ENCODE measurements at places on chromosomes 4 and X.

DNA sequence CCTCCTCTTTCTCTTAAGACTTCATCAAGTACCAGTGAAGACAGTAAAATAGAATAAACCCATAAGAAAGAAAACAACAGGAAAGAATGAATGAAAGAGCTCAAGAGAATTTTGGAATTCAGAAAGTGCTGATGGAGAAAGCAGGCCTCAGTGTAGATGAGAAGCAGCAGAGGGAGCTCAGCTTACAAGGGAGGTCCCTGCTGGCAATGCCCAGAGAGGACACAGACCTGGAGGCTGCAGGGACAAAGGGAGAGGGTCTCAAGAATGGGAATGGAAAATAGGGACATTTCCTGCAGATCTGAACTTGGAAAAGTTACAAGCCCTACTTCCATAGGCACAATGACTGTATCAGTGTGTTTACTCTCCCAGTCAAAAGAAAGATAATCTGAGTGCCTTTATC, 64.5 kb upstream of the MAGEA10 start:
- no peak for DNase-seq

- DNase-seq, result no peak
These were observed 111.6 kb downstream of the FRYL start for GRCh38 chr4:48668254-48669017.

DNA sequence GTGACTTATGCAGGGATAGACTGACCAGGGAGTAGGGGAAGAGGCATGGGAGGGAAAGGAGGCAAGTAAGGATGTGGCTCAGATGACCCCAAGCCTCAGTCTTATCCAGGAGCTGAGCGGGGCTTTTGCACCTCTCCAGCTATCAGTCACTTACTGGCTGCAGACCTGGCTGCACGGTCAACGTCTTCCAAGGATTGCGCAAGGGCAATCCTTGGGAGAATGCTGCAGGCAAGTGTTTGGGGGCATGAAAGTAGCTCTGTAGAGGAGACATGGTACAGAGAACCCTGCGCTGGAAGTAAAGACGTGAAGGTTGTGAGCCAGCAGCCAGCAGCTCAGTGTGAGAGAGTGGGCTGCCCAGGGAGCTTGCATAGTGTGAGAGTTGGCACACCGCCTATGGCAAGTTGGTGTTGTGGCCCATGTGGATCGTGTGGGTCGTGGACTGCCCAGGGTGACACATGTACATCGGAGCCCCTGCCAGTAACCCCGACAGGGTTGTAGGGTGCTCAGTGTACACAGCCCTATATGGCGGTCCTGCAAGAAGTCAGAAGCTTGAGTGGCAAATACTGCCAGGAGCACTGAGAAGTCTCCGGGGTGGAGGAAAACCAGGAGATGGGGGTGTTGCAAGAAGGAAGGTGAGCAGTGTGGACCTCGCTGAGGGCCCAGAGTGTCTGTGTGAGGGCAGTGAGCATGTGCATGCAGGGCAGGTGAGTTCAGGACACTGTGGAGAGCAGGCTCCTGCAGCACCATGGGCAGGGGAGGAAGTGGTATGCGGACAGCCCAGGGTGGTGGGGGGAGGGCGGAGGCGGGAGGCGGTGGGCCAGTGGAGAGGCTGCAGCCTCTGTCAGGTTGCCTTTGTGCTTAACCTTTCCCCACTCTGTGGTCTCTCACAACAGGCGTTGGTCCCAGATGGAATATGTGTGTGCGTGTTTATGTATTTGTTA, 50.9 kb downstream of the KIT start:
- DNase-seq, result no peak

DNA sequence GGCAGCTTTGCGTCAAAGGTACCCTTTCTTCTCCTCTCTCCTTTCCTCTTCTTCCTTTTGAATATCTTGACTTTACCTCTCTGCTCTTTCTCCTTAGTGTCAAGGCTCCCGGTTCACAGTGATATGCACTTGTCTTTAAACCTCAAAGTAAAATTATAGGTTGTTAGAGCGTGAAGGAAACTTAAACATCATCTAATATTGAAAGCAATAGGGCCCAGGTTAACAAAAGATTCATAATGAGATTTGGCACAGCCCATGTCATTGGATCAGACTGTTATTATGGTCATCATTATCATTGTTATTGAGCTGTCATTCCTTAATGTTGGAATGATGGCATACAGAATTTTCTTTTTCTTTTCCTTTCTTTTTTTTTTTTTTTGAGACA, 32.5 kb downstream of the FTHL17 start:
- no peak for DNase-seq

DNA sequence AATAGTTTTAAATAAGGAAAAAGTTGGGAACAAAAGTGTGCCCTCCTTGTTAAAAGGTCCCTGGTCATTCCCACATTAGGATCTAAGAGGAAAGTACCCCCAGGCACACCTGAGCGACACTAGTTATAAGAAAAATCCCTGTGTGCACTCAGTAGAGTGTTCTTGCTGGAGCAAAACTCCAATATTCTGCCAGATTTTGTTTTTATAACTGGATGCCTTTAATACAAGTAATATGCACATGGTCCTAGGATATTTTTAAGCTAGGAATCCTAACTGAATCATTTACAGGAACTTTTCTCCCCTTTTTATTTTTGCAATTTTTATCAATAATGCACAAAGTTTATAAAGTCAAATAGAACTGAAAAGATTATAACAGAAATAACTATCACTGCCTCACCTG, 68.6 kb downstream of the BEND4 start:
- no peak for DNase-seq

- no peak for DNase-seq
These were observed 140.6 kb downstream of the TBL1X start for GRCh38 chrX:9605484-9605883.

DNA sequence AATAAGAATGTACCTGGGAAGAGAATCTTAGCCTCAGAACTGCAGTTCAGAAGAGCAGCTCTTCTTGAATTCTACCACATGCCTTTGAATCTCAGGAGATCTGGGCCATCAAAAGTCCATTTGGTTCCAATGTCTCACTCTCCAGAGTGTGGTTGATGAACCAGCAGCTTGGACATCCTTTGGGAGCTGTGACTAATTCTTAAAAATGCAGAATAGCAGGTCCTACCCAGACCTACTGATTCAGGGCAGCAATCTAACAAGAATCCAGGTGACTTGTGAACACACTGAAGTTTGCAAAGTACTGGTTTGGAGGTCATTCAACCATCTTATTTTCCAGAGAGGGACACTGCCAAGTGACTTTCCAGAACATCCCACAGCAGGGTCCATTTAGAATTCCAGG, 244.7 kb downstream of the PACRGL start:
- no peak for DNase-seq

- no peak for DNase-seq
These were observed 4.8 kb upstream of the FBXL5 start for GRCh38 chr4:15659768-15660570.

GRCh38 chr4:48853604-48854394, 22.9 kb downstream of the OCIAD1 start:
- no peak for DNase-seq

DNA sequence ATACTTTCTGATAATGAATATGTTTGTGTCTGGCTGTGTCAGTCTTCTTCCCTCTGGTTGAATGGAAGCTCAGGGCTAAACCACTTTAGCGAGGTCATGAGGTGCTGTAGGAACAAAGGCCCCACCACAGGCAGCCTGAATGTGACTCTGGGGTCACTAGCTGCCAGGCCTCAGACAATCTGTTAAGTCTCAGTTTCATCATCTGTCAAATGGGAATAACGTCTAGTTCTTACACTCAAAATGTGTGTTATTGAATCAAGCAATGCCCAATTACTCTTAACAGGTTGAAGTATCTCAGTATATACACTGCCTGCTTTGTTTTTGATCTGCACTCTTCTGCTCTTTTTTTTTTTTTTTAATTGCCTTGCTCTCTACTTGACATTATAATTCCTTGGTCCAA, 148.6 kb downstream of the STK32B start:
- DNase-seq, result no peak

- DNase-seq, result no peak
These were observed 20.4 kb downstream of the FAM184B start for GRCh38 chr4:17761062-17761461.

- DNase-seq, result no peak
These were observed 100.2 kb upstream of the OTUD4 start for GRCh38 chr4:145280541-145280940.

GRCh38 chrX:20531667-20532066, 265.0 kb upstream of the RPS6KA3 start:
- no peak for DNase-seq

DNA sequence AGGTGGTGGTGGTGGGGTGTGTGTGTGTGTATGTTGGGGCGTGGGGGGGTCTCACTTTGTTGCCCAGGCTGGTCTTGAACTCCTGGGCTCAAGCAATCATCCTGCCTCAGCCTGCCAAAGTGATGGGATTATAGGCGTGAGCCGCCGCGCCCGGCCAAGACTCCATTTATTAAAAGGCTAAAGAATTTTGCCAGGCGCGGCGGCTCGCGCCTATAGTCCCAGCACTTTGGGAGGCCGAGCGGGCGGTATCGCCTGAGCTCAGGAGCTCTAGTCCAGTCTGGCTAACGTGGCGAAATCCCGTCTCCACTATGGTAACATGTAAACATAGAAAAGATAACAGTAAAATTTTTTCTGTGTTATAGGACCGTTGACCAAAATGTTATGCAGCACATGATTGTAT, 3.7 kb upstream of the UBA1 start:
- DNase-seq, result no peak

GRCh38 chr4:845233-845835, 19.4 kb upstream of the CPLX1 start:
- DNase-seq, result no peak

DNA sequence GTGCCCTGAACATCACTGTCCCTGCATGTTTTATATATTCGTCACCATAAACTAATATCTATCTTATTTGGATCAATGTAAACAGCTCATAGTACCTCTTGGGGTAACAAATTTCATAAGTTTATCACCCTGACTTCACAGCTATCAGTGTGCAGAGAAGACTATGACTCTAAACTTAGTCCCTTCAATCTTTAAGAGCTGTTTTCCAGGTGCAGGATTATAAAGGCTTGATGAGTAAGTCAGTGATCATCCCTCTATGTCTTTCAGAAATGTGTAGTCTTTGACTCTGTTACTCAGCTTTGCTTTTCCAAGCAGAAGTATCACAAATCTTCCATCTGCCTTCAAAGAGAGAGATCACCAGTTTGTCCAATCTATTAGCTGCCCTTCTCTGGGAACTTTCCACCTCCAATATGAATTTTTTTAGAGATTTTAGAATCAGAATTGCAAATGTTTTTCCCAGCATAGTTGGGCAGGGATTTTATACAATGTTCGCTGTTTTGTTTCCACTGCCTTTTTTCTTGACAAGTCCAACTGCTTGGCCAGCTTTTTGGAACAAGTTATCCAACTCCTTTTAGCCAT, 45.1 kb upstream of the TSPAN7 start:
- DNase-seq, result no peak

DNA sequence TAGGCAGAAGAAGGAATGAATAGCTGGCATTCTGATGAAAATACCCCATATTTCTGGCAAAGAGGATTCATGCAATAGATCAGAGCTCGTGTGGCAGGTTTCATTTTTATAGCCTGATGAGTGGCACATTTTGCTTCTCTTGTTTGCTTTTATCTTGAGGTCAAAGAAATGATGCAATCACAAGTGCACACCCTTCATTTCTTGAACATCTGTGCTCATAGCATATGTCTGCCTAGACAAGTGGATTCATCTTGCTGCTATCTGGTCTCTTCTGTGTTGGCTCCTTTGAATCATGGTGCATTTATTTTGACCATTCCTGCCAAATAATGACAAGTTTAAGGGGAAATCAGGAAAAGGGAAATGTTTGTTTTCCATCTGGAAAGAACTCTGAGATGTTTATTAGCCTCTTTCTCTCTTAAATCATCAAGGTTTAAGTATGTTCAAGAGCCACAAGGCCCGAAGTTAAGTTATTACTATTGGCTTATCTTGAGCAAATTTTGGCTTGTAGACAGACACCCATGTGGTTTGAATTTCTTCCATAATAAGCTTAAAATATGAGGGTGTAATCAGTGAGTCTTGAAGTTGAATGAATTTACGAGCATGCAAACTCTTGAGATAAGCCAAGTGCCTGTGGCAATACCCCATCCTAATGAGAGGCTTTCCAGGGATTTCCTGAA, 59.3 kb upstream of the HS3ST1 start:
- DNase-seq, result peak; percentile 31

DNA sequence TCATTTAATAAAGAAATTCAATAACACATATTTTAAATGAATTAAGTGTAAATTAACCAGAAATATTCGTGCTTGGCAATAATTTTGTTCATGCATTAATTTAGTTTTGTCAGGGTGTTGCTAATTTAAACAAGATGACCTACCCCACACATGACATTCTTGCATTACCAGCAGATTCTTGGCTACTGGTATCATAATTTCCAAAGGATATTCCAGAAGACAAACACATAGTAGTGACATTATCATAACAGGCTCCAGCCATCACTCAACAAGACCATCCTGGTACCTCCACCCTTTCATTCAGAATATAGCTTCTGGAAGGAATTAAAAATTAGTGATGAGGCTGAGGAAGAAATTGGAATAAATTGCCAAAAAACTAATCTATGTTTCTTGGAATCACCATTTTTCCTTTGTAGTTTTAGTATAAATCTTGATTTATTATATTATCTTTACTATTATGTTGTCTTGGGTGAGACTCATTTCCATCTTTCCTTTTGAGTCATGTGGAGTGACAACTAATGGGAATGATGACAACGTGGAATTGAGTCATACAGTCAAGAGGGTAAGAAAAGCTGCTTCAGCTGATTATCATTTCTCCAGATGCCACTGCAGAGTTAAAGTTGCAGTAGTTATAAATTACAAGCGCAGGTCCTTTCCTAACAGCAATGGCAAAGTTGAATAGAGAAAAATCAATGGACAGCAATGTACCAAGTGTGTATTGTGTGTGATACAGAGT, 30.9 kb upstream of the HHIP start:
- no peak for DNase-seq

DNA sequence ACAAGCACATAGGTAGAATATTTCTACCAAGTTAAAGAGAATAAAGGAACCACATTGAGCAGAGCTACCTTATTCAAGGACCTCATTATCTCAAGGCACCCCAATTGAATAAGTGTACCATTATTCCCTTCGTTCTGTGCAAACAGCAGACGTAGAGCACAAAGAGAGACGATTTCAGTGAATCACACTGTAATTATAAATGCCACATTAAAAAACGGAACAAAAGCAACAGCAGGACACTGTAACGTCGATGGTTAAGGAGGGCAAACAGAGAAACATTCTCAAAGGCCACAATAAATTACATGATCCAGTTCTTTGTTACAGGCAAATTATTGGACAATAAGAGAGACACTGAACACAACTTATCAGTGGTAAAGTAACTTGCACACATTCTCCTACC, 644.1 kb upstream of the TENM3 start:
- DNase-seq, result no peak

DNA sequence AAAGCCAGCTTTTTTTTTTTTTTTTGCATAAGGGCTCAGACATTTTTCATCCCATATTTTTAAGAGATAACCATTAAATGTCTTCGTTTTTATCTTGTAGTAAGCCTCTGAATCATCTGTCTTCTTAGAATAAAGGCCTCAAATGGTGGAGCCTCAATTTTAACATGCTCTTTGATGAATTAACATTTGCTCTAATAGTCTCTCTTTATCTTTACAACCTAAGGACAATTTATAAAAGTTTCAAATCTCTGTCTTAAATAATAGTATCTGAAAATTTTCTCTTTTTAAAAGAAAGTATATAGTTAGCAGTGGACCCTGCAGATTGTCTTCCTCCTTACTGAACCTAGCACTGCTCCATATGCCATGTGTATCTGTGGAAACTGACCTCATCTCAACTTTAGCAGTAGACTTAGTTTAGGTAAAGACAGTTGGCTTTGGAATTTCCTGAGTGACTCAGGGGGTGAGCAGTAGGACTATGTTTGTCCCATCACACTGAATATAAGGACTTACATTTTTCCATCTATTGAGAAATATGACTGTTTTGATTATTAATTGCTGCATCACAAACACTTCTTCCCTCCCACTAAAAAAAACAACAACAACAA, 1658.0 kb downstream of the STIM2 start:
- no peak for DNase-seq

All from astrocyte of the cerebellum (primary cell).